CD8-positive, alpha-beta memory T cell (primary cell): ENCODE measurements at places on chromosomes 5 and 9. TPM values are rescaled to one million over a fixed set of nuclear protein-coding genes. Genes with fewer than 3 reads are reported as not detected.

HAUS6 gene
- total RNA-seq, result 32.1 TPM

PRLR gene
- total RNA-seq, result not detected

NFX1 gene
- total RNA-seq, result 42.7 TPM

GDA gene
- total RNA-seq, result not detected
